ENCODE measurements at places on chromosomes 2 and 18.

GRCh38 chr2:11073776-11074175 lies 81.5 kb upstream of the SLC66A3 start:
- no peak for DNase-seq

DNA sequence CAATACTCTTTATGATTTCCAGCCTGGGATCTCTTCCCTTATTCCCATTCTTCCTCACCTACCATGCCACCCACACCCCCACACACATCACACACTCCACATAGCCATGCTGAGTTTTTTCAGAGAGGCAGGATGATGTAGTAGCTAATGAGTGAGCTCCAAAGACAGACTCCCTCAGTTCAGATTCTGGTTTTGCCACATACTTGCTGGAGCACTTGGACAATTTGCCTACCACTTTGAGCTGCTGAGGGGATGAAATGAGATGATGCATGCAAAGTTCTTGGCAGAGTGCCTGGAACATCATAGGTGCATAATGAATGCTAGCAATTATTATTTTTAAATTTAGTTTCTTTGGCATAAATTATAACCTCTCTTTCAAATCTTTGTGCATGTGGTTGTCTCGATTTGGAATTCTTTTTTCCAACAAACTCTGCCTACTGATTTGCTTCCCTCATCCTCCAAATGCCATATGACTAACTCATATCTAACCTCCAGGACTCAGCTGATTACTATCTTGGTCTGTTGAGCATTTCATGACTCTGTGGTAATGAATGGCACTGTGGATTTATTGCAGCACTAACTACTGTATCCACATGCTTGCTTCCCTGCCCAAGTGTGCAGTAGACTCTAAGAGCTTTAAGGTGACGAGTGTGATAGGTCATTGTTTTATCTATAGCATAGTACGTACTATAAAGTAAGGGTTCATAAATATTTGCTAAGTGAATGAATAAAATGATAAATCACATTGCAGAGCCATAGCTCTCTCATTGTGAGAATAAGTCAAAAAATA lies 99.1 kb downstream of the TACR1 start:
- DNase-seq, result no peak

DNA sequence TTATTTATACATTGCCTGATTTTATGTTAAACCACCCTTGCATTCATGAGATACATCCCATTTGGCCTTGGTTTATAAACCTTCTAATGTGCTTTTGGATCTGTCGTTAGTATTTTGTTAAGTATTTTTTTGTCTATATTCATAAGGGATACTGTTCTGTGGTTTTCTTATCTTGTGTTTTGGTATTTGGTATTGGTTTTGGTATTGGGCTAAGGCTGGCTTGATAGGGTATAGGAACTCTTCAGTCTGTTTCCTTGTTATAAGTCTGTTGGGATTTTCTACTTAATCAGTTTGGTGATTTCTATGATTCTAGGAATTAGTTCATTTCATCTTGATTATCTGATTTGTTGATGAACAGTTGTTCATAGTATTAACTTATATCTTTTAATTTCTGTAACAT lies 49.2 kb downstream of the RELCH start:
- no peak for DNase-seq

GRCh38 chr2:149561309-149561926 lies 26.2 kb downstream of the MMADHC start:
- DNase-seq, result peak; percentile 23

DNA sequence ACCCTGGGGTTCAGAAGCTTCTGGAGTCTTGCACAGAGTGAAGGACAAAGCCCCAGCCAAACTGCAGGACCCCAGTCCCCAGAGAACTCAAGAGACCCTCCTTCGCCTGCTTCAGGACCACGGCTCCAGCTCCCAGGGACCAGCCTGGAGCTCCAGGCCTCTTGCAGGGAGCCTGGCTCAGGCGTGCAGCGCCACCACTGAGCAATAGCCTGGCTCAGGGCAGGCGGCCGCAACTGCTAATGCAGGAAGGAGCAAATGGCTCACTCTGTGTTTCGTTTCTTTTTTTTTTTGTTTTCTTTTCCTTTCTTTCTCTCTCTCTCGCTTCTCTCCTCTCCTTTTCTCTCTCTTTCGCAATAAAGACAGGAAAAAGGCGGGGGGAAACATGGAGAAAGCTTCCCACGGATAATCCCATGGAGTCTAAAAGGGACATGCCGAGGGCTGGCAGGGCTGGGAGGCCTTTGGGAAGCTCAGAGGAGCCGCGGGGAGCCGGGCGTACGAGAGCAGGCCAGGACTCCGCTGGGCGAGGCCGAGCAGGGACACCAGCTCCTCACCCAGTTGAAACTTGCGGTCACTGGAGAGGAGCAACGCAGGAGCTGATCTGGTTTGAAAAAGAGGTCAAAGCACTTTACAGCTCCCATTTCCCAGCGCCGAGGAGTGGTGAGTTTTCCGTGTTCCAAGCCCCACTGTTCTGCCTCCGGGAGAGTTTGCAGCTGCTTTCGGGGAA lies 244.8 kb downstream of the TWIST2 start:
- no peak for DNase-seq

DNA sequence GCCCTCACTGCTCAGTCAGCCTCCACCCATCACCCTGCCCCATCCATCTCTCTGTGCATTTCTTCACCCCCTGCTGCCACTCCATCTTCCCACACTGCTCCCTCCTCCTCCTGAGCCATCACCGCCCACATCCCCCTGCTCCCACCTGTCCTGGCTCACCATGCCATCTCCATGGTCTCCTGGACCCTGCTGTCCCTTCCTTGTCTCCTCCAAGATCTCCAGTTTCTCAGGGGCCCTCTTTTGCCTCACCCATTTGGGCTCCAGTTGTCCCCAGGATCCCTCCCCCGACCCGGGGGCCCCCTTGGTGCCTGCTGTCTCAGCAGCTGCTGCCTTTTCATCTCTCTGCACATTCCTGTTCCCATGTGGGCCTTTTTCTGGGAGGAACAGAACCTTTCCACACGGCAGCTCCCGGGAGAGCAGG lies 10.6 kb downstream of the SPEG start:
- no peak for DNase-seq

- no peak for DNase-seq
These were observed 183.0 kb downstream of the TCF4 start for GRCh38 chr18:55404832-55405465.

DNA sequence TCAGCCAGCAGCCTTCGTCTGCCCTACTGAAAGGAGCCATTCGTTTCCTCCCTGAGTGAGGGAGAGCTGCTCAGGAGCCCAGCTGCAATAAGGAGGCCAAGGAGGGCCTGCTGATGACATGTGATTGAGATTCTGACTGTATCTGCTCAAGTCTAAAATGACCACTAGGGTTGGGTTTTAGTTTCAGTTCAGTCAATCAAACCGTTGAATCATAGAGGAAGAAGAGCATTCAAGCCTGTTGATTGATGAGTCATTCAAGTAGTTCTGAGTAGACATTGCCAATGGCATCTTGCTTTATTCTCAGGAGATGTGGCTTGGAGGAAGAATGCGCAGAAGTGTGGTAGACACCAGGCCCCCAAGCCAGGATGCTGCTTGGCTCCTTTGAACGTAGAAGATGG lies 19.9 kb upstream of the BCL2L11 start:
- DNase-seq, result peak; percentile 69

DNA sequence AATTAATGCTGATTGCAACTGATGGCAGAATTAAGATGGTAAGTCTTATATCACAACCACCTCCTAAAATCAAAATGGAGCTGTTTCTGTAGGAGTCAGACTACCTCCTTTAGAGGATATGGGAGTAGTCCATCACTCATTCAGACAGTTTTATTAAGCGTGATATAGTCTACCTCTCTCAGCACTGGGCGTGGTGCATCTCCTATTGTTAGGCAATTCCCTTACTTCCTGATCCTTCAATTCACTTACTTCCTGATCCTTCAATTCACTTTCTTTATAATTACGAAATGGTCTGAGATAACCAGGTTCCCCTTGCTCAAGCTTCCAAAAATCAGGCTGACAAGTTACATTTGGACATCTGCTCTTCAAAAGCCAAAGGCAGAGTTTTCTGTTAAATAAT lies 31.9 kb downstream of the ATP8B1 start:
- DNase-seq, result peak; percentile 37

DNA sequence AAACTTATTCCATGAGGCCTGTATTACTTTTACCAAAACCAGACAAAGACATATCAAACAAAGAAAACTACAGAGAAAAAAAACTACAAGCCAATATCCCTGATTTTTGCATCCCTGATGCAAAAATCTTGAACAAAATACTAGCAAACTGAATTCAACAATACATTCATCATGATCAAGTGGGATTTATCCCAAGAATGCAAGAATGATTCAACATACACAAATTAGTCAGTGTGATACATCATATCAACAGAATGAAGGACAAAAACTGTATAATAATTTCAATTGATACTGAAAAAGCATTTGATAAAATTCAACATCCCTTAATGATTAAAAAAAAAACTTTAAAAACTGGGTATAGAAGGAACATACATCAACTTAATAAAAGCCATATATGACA lies 106.8 kb downstream of the SLC39A10 start:
- no peak for DNase-seq

DNA sequence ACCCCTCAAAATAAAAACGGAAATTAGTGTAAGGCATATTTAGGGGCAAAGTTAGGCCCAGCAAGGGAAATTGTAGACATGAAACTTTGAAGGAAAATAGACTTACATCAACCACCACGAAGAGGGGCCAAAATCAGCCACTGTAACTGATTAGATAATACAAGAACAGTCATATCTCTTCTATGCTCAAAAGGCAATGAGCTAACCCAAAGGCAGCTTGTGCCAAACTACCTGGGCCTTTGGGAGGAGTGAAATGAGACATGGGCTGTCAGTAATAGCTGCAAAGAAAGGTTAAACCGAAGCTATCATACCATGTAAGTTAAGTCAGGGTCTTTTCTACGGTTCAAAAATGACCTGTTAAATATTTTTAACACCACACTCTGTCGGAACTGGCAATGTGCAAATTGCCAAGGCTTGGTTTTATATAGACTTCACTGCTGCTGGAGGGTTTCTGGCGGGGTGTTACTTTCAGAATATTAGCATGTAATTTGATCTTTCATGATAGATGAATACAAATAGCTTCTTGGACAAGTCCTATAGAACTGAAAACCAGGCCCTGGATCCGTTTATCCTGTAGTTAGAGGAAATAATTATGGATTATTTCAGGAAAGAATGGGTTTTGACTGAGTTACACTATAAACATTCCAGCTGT lies 69.6 kb downstream of the ACVR1 start:
- no peak for DNase-seq

All from HL-60 (cell line).